Central memory CD4-positive, alpha-beta T cell (primary cell): ENCODE measurements at places on chromosomes 5 and 9.

- DNase-seq, result no peak
Measured at GRCh38 chr9:113578279-113578865, 114.8 kb downstream of the RGS3 start.

GRCh38 chr5:175897285-175897684 is 25.9 kb downstream of the CPLX2 start:
- no peak for DNase-seq

GRCh38 chr9:77521091-77521490 is 127.0 kb downstream of the GNA14 start:
- DNase-seq, result no peak

- no peak for DNase-seq
Measured at GRCh38 chr9:8784838-8785237, 985.3 kb upstream of the DMAC1 start.

DNA sequence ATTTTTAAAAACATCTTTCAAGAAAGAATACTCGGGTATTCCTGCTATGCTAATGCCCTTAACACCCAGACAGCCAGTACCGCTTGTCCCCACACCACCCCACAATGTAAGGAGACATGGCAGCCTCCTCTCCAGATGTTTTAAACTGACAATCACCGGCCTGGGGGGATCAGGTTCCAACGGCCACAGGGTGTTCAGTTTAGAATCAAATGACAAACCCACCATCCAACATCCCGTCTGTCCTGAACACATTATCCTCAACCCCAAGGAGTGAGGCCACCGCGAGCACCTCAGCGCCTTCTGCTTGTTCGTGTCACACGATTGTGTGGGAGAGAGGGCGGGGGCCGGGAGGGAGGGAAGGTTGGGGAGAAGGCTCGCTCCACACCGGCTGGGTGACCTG is 152.8 kb downstream of the PAX5 start:
- DNase-seq, result no peak

DNA sequence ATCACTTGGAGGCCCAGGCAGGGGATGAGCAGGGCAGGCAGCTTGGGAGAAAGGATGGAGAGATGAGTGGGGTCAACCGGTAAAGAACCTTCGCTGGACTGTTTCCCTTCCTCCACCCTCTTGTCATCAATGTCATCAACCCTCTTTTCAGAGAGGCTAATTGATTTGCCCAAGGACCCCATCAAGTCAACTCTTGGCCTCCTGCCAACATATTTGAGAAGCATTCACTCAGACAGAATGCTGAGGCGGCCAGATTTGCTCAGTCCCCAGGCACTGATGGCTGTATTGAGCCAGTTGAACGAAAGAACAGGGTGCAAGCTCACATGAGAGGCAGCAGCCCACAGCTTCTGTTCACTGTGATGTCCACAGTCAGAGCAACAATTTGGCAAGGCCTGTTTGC is 193.5 kb downstream of the RFK start:
- DNase-seq, result no peak
